ENCODE measurements at places on chromosomes 5 and 9.

DNA sequence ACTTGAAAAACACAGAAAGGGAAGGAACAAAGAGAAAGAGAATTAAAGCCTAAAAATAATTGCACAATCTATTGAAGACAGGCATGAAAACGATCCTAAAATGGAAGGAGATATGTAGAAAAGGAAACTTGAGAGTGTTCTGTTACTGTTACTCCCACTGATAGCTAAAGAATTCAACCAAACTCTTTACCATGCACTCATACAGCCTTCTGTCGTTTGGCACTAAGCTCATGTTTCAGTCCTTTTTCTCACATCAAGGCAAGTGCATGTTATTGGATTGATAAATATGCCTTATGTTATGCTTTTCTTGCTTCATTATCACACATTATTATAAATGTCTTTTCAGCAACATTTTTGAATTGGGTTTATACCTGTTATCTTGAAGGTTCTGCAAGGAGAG, 696.5 kb downstream of the EFNA5 start:
- no peak for DNase-seq

DNA sequence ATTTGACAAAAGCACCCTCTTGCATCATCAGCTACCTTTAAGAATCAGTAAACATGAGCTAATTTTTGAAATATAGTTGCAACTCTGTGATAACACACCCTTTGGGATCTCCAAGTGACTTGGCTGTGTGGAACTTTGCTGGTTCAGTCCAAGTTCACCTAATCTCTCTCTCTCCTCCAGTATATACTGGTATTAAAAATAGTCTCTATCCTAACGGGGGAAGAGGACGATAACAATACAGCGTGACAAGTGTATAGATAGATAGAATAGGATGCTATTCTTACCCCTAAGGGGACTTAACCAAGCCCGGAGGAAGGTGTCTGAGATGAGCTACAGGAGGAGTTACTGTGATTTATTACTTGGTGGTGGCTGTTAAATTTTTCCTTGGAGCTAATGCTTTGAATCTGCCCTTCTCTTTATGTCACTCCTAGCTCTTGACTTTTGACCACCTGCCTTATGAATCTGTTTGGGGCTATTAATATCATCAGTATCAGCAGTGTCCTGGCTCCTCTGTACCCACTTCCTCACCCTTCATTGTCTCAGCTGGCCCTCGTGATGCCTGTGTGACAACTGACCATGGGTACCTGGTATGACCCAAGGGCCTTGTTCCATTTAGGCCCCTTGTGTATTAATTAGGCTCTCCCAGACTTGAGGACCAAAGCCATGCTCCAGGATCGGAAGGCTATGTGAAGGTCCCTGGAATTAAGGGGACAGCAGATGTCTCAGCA, 223.9 kb downstream of the SREK1 start:
- DNase-seq: no peak

GRCh38 chr5:67082941-67083340, 113.7 kb downstream of the CD180 start:
- no peak for DNase-seq

- DNase-seq: no peak
Measured at GRCh38 chr9:89941875-89942274, 337.1 kb downstream of the GADD45G start.

DNA sequence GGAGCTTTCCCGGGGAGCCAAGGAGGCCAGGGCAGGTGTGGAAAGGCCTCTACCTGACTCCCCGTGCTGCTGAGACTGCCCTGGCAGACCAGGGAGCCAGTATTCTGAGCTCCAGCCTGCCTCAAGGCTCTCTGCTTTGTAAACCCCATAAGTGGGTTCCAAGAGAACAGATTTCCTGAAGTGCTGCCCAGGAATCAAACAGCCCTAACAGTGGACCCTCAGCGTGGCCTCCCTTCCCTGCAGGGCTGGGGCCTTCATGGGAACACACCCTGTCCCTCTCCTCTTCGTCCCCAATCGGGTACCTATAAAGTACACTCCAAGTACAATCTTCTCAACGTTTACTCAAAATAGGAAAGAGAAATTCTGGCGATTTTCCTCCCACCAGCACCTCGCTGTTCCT, 252.5 kb downstream of the FSTL4 start:
- no peak for DNase-seq

DNA sequence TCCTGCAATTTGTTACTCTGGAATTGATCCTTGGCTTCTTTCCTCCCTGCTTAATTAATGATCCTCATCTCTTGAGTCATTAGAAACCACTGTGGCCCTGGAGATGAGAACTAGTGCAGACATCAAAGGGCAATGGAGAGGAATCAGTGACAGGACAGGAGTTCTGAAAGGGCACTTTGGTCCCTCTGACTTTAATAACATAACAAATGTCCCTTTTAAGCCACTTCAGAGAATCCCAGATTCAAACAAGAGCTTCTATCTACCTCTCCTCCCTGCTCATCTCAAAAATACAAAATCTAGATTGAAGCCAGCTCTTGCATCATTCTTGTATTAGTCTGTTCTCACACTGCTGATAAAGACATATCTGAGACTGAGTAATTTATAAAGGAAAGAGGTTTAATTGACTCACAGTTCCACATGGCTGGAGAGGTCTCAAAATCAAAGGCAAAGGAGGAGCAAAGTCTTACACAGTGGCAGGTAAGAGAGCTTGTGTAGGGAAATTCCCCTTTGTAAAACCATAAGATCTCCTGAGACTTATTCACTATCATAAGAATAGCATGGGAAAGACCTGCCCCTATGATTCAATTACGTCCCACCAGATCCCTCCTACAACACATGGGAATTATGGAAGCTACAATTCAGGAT, 139.1 kb downstream of the PLPPR1 start:
- no peak for DNase-seq

GRCh38 chr9:126131066-126132010, 195.3 kb upstream of the MVB12B start:
- DNase-seq: no peak

GRCh38 chr9:90044263-90044662, 439.5 kb downstream of the GADD45G start:
- DNase-seq: peak; percentile 83

- no peak for DNase-seq
Measured at GRCh38 chr9:88645879-88646199, 110.9 kb downstream of the NXNL2 start.

DNA sequence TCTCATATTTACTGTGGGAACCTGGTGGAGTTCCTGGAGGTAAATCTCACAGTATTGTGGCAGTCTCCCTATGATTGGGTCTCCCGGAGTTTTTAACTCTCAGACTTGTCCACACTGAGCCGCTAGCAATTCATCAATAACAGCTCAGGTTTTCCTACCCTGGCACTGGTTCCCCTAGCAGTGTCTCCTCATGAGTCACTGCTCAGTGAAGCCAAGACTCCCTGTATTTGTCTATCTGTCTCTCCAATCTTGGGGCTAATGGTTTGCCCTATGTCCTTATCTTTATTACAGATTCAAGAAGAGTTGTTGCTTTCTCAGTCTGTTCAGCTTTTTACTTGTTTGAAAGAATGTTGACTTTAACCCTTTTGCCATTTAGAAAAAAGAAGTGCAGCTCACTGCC, 176.7 kb upstream of the FGF10 start:
- no peak for DNase-seq

- no peak for DNase-seq
Measured at GRCh38 chr5:9549941-9550340, 4.1 kb upstream of the SEMA5A start.

- DNase-seq: no peak
Measured at GRCh38 chr9:121679901-121680635, 28.6 kb downstream of the DAB2IP start.

- peak; percentile 50 for DNase-seq
Measured at GRCh38 chr5:22053195-22053594, 799.9 kb downstream of the CDH12 start.

DNA sequence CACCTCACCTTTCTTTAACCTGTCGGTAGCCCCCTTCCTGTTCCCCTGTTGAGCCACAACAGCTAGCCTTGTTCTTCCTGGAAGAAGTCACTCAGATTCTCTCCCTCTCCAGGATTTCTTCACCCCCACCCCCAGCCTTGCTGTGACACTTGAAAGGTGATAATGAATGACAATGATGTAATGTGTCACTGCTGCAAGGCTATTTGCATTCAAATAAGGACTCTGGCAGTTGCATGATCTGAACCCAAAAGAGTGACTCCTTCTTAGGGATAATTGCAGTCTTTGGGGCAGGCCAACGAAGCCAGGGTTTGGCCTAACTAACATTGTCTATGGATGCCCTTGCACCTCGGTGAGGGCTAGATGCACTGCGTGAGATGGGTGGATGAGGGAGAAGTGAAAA, 154.4 kb upstream of the CLINT1 start:
- no peak for DNase-seq

DNA sequence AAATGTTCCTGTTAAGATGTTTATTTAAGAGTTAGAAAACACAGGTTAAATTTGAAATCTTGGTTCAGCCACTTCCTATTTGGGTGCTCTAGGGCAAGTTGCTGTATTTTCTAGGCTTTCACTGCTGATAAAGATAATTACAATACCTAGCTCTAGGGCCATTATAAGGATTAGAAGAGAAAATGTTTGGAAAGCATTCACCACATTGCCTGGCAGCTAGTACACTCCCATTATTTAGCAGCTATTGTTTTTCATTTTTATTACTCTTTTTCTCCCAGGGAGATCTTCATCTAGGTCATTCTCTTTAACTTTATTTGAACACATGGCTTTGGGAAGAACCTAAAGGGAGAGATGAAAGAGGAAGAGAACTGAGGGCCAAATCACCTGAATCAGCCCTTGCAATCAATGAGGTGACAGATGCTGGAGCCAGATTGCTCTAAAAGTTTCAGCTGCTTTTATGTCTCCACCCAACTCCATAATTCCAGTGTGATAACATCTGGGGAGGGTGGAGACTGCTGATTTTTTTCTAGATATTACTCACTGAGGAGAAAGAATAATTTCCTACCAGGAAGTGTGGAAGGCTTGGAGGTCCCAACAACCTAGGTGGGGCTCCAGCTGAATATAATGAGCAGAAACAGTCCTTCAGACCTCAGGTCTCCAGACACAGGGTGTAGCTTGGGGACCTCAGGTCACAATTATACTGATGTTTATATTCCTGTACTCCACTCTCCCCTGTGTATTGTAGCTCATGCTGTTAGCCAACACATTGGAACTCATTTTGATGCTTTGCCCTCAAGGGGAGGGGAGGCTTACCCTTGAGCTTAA, 640.0 kb downstream of the RAB3C start:
- DNase-seq: no peak

- DNase-seq: no peak
Measured at GRCh38 chr5:93789173-93790067, 48.0 kb upstream of the POU5F2 start.

Measured in NCI-H774 (cell line).